ENCODE measurements at places on chromosomes 1 and 21. TPM values are rescaled to one million over a fixed set of nuclear protein-coding genes. Genes with fewer than 3 reads are reported as not detected.
A peak's percentile ranks its signal among the peaks of the same experiment; 100 is the strongest.

Gene SPSB1
- 4.6 TPM for total RNA-seq

Gene CYP4A11
- total RNA-seq: 0.53 TPM

Gene TNFSF4
- total RNA-seq: 0.48 TPM

Gene LCE1E
- total RNA-seq: not detected

DNA sequence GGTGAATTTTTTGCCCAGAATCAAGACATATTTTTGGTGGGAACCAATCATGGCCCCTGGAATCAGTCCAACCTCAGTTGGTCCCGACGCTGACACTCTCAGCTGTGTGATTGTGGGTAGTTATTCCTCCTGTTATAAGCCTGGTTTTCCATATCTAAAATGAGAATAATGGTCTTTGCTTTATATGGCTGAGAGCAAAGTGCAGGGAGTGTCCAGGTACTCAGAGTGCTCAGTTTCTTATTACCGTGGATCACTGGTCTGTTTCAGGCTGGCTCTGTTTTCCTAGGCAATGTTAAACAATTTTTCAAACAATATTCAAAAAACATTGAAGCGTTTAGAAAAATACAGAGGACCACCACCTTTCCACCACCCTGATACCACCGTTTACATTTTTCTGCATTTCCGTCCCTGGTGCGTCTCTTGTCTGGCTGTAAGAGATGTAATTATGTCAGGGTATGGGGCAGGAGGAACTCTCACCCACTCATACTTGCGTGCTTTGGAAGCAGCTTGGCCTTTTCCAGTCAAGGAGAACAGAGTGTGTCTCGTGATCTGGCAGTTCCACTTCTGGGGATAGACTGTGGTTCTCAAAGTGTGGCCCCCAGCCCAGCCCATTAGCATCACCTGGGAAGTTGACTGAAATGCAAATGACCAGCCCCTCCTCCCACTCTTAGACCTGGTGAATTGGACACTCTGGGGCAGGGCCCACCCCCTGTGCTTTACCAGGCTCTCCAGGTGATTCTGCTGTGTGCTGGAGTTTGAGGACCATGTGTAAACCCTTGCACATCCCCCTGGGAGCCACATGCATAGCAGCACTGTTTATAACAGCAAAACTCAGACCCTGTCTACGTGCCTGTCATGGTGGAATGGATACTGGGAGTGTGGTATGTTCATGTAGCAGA lies 6.8 kb downstream of the MX1 start:
- peaks cover 12% of the 10 kb centered on the region for H3K27me3 ChIP-seq
- peaks cover 19% of the 10 kb centered on the region for H3K4me1 ChIP-seq
- H3K36me3 ChIP-seq: peaks cover 21% of the 10 kb centered on the region
- H3K4me3 ChIP-seq: no peak overlapping the region
- H3K27ac ChIP-seq: no peak overlapping the region

GRCh38 chr1:110215621-110216515 lies 5.8 kb downstream of the KCNC4 start:
- H3K4me1 ChIP-seq: peaks cover 22% of the 10 kb centered on the region
- DNase-seq: no peak
- H3K36me3 ChIP-seq: no peaks in the 10 kb centered on the region

- H3K4me3 ChIP-seq: peak overlapping the region; percentile 30
- peaks cover 20% of the 10 kb centered on the region for H3K4me1 ChIP-seq
- H3K36me3 ChIP-seq: no peaks in the 10 kb centered on the region
- DNase-seq: peak; percentile 53
- H3K27me3 ChIP-seq: peaks cover 7% of the 10 kb centered on the region
Measured at GRCh38 chr1:202998836-202999750, 8.1 kb upstream of the TMEM183A start.

- peaks cover 6% of the 10 kb centered on the region for H3K4me1 ChIP-seq
- H3K27ac ChIP-seq: no peak overlapping the region
- peaks cover 3% of the 10 kb centered on the region for H3K27me3 ChIP-seq
- no peaks in the 10 kb centered on the region for H3K36me3 ChIP-seq
- DNase-seq: no peak
Measured at GRCh38 chr1:159985473-159985872, 31.4 kb upstream of the SLAMF9 start.
